Stimulated activated naive CD4-positive, alpha-beta T cell (primary cell): ENCODE measurements at places on chromosomes 2 and 18.

DNA sequence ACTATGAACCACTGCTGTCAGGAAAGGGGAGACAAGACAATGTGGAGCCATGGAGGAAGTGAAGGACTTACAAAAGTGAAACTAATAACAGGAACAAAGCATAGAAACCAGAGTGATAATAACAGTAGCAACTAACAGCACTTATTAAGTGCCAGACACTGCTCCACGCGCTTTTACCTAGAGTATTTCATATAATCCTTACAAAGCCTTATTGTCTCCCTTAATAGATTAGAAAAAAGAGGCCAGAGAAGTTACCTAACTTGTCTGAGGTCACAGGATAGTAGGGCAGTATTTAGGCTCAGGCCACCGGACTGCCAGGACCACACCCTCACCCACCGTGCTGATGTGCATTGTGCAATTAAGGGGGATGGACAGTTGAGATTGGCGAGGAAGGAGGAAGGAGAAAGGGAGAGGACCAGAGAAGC is 98.6 kb upstream of the NFU1 start:
- DNase-seq, result no peak

GRCh38 chr2:201680743-201681142 is 17.7 kb downstream of the MPP4 start:
- no peak for DNase-seq

GRCh38 chr2:202035089-202035940 is 1.7 kb downstream of the FZD7 start:
- no peak for DNase-seq

- no peak for DNase-seq
Observed at GRCh38 chr2:27219091-27219490, 1.9 kb downstream of the CAD start.

DNA sequence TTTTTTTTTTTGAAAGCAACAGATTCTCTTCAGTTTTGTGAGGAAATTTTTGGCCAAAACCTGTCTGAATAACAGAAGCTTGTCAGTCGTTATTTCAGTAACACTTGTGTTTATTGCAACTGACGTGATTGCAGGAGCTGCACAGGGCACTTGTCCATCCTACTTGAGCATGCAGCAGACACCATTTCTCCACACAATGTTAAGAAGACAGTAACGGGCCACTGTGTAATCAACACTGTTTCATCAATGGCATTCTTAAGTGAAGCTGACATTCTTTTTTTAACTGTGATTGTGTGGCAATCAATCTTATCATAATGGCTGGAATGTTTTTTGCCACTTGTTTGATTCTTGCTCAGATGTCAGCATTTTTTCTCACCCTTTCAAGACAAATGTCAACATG is 50.1 kb upstream of the PIEZO2 start:
- DNase-seq, result no peak

- no peak for DNase-seq
Observed at GRCh38 chr18:50839996-50840395, 20.2 kb upstream of the MRO start.

DNA sequence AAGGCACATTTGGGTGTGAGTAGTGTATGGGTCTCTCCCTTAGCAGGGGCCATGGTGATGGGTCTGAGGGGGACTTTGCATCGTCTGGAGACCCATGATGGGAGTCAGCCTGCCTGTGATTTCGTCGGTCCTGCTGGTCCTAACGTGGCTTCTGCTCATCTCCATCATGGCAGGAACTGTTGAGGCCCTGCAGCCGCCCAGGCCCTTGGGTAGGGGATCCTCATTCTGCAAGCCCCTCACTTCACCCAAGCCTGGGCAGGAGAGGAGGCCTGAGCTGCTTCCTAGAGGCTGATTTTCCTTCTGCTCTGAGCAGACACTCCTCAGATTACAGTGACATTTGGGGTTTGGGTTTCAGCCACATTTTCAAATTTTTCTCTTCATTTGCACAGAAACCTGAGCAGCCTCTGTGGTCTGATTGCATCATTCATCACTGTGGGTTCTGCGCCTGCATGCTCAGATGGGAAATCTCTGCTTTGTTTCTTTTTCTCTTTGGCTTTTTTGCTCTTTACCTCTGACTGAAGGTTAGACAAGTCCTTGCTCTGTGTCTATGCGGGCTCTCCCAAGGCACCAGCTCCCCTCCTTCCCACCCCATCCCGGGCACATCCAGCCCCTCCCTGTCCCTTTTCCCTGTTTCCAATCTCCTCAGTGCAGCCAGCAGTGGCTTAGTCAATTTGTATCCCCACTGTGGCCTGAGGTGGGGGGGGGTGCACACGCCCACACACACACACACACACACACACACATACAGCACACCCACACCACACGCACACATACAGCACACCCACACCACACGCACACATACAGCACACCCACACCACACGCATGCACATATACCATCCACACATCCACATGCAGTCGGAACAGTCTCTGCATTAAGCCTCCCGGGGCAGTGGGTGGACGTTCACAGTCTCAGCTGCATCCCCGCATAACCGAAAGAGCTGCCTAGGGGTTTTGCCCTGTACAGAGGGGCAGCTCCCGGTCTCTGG is 305.4 kb upstream of the HS6ST1 start:
- no peak for DNase-seq

DNA sequence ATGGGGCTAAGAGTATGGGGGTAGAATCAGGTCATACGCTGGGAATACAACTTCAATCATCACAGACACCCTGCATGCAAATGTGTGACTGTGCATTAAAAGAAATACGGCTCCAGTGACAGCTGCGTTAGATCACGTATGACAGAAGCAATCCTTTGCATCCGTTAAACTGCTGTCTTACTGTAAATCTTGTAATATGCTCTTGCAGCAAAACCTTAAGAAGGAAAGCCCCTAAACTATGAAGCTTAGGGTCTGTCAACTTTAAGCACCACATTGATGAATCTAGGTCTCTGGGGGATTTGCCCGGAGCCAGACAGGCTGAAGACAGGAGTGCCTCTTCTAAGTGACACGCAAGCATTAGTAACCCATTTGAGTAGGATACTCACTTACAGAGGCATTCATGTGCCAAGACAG is 84.7 kb upstream of the EML6 start:
- no peak for DNase-seq

DNA sequence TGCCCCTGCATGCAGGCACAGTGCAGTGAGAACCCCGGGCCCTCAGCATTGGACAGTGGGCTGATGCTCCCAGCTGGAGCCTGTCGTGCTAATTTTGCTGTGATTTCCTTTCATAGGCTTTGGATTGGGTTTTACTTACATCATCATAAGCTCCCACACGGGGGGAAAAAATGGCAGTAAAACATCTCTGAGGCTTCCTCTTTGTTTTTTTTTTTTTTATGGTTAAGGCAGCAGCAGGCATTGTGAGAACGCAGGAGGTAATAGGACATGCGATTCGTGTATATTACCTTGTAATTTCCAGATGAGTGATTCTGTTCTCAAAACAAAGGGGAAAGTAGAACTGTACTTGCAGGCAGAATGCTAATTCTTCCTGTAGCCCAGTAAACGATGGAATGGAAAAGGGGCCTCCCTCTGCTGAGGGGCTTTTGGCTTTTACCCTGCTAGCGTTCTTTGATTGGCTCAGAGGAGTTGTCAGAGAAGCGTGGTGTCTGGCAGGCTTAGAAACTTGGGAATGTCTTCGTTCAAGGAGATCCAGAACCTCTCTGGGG is 89.7 kb downstream of the NPAS2 start:
- DNase-seq, result no peak

GRCh38 chr18:44758861-44759631 is 78.4 kb downstream of the SETBP1 start:
- no peak for DNase-seq

DNA sequence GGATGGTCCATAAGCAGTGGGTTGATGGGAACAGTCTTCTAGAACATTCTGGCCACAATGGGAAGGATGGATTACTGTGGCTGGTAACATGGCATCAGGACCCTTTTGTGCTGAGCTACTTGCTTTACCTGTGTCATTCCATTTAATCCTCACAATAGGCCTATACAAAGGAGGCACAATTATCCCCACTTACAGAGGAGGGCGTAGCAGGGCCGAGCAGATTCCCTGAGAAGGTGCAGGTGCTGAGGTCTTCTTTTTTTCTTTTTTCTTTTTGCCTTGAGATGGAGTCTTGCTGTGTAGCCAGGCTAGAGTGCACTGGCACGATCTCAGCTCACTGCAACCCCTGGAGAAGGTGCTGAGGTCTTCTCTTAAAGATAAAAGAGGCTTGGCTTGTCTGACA is 6.7 kb upstream of the LRRC30 start:
- DNase-seq, result no peak

- DNase-seq, result no peak
Observed at GRCh38 chr2:46326231-46326980, 29.2 kb downstream of the EPAS1 start.

GRCh38 chr2:33273479-33273878 is 203.0 kb upstream of the RASGRP3 start:
- no peak for DNase-seq

DNA sequence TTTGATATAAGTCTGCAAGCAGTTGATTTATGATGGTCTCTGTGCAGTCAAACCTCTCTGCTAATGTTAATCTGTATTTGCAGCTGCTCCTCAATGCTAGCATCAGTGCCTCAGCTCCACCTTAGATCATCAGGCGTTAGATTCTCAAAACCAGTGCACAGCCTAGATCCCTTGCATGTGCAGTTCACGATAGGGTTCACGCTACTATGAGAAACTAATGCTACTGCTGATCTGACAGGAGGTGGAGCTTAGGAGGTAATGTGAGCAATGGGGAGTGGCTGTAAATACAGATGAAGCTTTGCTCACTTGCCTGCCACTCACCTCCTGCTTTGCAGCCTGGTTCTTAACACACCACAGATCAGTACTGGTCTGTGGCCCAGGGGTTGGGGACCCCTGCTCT is 18.4 kb downstream of the RBKS start:
- no peak for DNase-seq

DNA sequence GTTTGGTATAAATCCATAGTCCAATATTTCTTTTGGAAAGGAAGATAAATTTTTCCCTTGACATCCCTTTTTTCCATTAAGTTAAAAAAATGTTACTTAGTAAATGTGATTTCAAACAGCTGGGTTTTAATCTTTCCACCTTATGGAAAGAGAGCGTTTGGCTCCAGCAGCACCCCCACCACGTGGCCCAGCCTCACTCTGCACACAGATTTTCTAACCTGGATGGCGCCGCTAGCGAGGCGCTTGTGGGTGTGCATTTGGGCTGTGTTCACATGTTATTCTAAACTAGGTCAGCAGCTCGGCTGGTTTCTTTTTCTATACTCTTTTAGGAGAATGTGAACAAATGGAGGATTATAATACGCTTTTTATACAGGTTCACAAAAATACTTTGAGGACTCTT is 218.0 kb downstream of the LDLRAD4 start:
- peak; percentile 25 for DNase-seq

DNA sequence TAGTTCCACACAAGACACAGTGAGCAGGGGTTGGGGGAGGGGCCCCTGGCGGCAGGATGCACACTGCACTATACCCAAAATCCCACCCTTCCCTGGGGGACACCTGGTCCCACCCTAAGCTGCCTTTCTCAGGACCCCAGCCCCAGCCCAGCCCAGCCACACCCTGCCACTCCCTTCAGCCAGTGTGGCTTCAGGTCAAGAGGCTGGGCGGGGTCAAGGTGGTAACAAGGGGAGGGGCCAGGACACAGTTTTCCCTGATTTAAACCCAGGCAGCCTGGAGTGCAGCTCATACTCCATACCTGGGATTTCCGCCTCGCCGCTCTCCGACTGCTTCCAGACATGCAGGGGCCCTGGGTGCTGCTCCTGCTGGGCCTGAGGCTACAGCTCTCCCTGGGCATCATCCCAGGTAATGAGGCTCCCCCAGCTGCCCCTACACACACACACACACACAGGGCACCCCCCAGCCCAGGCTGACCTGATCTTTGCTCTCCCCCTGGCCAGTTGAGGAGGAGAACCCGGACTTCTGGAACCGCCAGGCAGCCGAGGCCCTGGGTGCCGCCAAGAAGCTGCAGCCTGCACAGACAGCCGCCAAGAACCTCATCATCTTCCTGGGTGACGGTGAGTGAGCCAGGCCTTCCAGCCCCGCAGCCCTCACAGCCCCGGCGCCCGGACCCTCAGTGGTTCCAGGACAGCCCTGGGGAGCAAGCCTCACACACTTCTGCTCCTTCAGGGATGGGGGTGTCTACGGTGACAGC is at the start of gene ALPG:
TSS of gene ALPG (plus strand) at position 289 of the 755 bp plus-strand sequence. CDS start at position 340, 51 bp downstream.
- DNase-seq, result no peak

DNA sequence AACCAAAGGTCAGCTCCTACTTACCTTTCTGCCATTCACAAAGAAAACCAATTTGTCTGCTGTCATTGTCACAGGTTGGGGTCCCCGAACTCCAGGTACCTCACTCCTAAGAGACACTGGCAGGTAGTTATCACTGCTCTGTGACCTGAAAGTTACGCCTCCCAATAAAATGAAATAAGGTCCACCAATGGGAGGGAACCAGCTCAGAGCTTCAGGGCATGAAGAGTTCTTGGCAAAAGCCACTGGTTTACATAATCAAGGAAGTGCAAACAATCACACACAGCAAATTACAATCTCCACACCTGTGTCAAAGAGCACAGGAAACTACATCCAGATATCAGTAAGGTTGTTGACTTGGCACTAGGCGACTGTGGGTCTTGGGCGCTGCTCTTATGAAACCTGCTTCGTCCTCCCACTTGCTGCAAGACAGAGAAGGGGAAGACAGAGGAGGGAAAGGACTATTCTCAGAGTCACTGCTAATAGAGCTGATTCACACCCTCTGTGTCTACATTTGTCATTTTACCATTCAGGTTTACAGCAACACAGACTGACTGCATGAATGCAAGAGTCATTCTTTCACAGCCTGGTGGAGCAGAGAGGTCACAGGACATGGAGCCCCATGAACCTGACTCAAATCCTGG is at the start of gene XDH:
TSS of gene XDH (minus strand) at position 142 of the 641 bp plus-strand sequence. CDS start at position 66, 76 bp downstream.
- DNase-seq, result no peak

DNA sequence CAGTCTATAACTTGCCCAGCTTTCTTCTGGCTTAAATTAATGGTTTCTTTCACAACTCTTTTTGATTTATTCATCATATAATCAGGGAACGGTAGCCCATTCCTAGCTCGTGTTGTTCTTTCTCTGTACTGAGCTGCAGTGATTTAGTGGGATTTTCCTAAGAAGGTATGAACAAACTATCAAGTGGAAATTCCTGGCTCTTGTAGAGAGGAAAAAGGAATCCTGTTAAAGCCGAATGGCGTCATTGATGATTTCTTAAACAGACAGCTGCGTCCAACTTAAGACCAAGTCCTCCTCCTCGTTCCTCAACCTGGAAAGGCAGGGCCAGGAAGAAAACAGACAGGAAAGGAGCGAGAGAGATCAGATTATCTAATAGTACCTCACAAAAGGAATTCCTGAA is 69.2 kb upstream of the CABLES1 start:
- DNase-seq, result no peak

- no peak for DNase-seq
Observed at GRCh38 chr18:61845197-61845596, 47.6 kb downstream of the RNF152 start.
